ENCODE measurements at places on chromosomes 7 and 10. TPM values are rescaled to one million over a fixed set of nuclear protein-coding genes. Genes with fewer than 3 reads are reported as not detected.

CPED1 gene
- total RNA-seq: 6.1 TPM

DNA sequence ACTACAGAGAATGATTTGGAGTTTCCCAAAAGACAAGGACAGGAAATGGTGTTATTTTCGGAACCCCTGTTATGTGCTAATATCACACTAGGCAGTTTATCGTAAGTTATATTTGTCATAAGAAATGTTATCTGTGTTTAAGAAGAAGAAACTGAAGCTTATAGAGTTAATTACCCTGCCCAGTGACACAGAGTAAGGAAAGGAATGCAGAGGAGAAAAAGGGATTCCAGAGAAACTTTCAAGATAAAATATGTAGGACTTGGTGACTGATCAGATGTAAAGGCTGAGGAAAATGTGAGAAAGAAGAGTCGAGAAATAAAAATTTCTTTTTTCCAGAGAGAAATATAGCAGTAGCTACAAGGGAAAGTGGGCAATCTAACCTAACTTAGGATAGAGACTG, 63.5 kb upstream of the ZNF746 start:
- DNase-seq: peak; percentile 31

NPY4R gene
- 0.53 TPM for total RNA-seq

AGR3 gene
- total RNA-seq: not detected

STOX1 gene
- total RNA-seq: 0.12 TPM

GRCh38 chr10:127983344-127984100, 76.6 kb downstream of the PTPRE start:
- no peak for DNase-seq

DNA sequence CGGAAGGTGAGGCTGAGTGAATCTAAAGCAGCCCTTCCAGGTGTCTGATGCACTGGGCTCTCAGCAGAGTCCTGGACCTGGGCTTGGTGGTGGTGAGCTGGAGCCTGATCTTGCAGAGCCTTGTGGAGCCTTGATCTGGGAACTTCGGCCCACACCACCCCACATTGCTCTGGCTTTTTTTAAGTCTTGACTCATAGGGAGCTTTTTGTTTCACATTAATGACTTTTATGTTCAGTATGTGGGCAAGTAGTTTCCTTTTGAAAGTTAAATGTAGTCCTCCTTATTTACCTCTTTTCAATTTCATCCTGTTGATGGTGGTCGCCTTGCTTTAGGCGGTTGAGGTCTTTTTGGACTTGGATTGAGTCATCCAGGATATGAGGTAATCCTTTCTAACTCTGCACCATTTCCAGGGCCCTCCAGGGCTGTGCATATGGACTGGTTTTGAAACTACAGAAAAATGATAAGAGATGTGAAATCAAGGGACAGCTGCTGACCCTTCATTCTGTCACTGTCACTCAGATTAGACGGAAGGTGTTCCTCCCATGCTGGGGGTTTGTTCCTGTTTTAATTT, 2.9 kb upstream of the NRAP start:
- peak; percentile 36 for DNase-seq

GRCh38 chr7:155713384-155713783, 68.9 kb downstream of the RBM33 start:
- no peak for DNase-seq

GRCh38 chr10:6140141-6140841, 51.5 kb downstream of the RBM17 start:
- DNase-seq: no peak

SFMBT2 gene
- 3.9 TPM for total RNA-seq

DNA sequence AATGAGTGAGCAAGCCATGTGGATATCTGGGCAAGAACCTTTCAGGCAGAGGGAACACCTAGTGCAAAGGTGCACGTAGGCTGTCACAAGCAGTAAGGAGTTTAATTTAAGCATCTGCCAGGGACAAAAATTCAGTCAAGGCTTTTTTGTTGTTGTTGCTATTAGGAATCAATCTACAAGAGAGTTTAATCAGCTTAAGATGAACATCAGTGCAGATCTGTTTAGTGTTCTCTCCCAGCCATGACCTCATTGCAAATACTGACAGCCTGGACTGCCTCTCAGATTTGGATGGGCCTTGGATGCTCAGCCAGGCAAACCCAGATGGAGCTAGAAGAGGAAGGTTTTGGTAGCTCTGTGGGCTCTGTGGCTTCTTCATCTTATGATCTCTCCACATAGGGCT, 3.3 kb upstream of the GLCCI1 start:
- no peak for DNase-seq

DNA sequence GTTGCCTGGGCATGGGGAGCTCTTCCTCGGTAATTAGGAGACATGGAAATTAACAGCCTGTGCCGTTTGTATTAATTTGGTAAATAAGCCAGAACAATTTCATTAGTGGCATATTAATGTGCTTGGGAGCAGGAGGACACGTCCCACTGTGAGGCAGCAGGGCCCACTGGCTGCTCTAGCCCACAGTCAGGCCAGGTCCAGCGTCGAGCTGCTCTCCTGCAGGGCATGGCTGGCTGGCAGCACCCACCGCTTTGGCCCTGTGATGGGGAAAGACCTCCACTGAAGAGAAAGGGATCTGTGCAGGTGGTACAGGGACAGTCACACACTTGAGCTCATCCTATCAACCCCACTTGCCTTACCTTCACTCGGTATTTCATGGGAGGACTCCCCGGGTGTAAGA, 37.5 kb upstream of the LRRC4 start:
- no peak for DNase-seq

GRCh38 chr7:64811767-64812166, 17.5 kb downstream of the ZNF138 start:
- DNase-seq: no peak

- DNase-seq: no peak
Observed at GRCh38 chr7:90503367-90503766, 33.9 kb downstream of the PTTG1IP2 start.

GRCh38 chr7:157016352-157017041, 6.0 kb upstream of the MNX1 start:
- DNase-seq: no peak

GRCh38 chr10:131943021-131943814, 38.5 kb downstream of the BNIP3 start:
- DNase-seq: no peak

DNA sequence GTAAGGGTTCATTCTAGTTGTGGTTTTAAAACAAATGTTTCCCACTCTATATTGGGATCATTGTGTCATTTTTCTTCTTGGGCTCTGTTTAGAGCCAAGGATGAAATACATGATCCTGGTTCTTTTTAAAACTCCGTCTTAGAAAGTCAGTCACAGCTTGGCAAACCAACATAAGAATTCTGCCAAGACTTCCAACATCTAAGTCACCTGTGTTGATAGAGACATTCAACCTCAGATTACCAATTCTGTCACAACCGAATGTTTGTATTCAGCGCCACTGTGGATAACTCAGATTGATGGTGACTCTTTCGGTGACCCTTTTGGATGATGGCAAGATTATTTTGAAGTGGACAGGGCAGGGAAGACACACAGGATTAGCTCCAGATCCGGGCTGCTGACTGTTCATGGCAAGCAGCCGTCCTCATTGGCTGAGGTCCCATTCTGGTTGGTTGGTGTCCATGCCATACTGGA, 255.4 kb downstream of the ARHGAP21 start:
- DNase-seq: peak; percentile 56

DNA sequence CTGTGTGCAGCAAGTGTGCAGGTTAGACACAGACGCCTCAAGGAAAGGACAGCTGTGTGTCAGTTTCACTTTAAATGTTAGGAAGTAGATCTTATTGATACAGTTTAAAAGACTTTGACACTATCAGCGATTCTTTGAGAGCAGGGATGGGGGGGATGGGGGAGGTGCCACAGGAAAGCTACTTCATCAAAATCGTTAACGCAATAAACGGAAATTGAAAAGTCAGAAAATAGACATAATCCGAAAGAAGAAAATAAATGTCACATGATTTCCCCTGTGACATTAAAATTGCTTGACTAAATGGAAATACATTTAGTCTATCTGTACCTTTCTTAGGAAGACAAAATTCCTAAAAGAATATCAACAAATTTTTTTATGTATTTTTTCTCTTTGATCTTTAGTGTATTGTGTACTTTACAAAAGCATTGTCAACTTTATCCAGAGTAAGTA, 476 bp upstream of the ZNF33B start:
- DNase-seq: no peak

DNA sequence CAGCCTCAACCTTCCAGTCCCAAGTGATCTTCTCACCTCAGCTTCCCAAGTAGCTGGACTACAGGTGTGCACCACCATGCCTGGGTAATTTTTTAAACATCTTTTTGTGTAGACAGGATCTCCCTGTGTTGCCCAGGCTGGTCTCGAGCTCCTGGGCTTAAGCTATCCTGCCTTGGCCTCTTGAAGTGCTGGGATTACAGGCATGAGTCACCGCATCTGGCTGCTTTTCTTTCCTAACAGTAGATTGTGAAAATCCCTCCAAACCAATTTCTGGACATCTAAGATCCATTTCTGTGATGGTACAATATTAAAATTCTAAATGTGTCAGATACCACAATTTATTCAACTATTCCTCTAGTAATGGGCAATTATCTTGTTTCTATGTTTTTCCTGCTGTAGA, 38.7 kb downstream of the RAB18 start:
- peak; percentile 11 for DNase-seq

- no peak for DNase-seq
Observed at GRCh38 chr10:86164174-86164774, 202.3 kb downstream of the GRID1 start.

GRCh38 chr7:77327932-77328628, 88.1 kb downstream of the GSAP start:
- DNase-seq: peak; percentile 33

DNA sequence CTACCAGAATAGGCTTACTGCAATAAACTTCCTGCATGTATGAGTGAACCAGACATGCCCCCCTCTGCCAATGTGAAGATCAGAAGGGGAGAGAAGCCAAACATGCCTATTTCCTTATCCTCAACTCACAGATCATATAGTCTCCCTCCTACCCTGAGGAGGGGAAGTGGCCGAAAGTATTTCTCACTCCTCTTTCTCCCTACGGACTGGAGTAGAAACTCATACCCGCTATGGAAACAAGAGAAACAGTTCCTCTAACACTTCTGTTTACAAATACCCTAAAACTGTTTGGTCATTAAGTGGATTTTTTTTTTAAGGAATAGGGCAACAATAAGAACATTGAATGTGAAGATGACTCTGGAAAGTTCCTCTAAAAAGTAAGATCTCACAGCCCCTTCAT, 31.4 kb downstream of the CCNJ start:
- DNase-seq: no peak

ZNF775 gene
- 6.5 TPM for total RNA-seq

- no peak for DNase-seq
Observed at GRCh38 chr10:116838143-116838725, 11.1 kb upstream of the ENO4 start.

- no peak for DNase-seq
Observed at GRCh38 chr7:45876519-45876918, 3.6 kb upstream of the CCDC201 start.

DNA sequence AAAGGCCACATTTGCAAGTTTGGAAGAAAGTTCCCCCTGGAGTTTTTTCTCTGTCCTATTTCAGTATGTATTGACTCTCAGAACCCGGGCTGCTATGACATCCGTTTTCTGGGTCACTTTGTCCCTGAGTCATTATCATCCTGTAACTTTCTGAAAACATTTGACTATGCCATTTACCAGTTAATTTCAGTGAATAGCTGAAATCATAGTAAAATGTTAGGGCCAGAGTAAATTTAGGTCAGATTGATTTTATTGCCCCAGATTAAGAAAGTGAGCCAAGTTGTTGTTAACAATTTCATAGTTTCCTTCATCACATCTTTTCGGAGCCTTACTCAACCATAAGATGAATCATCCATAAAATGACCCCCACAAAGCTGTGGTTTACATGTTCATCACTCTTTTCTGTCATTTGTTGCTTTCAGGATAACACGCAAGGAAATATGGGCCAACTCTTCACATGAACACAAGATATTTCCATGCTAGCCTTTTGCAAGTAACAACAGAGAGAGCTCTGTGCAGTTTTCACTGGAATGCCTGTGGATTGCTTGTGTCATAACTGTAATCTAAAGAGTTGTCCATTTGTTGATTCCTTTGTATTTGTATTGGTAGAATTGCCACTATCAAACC, 3.9 kb upstream of the MACC1 start:
- DNase-seq: peak; percentile 99

- DNase-seq: no peak
Observed at GRCh38 chr10:79995979-79996634, 47.2 kb upstream of the SFTPD start.

DNA sequence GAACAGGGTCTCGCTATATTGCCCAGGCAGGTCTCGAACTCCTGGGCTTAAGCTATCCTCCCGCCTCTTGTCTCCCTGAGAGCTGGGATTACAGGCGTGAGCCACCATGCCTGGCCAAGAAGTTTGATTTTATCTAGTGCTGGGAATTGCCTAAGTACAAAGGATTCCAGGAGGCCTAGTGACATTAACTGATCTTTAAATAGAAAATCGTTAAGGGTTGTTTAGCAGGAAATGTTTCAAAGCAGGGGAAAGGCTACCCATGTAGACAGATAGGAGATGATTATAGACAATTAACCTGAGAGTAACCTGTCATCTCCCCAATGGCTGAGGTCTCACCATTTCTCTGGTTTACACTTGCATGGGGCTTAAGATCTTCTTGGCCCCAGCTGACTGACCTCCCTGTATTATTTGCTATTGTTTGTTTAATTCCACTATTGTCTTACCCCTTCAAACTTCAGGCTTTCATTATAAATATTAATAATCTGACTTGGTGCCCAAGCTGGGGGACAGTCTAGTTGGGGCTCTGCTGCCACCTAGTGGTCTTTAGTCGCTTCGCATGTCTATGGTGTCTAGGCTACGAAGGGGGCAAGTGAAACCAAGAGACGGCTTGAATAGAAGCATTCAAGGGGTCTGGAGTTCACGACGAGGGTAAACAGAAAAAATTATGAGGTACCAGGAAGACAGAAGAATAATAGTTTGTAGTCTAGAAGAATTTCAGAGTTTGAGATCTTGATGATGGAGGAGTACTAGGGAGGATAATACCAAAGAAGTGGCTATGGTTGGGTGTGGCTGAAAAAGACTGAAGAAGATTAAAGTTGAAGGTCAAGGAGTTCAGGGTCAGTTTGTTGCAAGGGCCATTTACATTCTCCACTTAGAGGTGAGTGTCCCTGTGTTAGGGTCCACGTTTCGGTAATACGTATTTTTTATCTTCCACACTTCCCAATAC, 40.4 kb upstream of the BPGM start:
- DNase-seq: peak; percentile 11

FKBP6 gene
- not detected for total RNA-seq

GRCh38 chr10:12476656-12477055, 127.3 kb downstream of the CAMK1D start:
- DNase-seq: no peak

TACC2 gene
- 16.5 TPM for total RNA-seq

GRCh38 chr10:71512312-71512711, 115.6 kb downstream of the CDH23 start:
- no peak for DNase-seq

MACROH2A2 gene
- 25.6 TPM for total RNA-seq

Measured in astrocyte (in vitro differentiated cells and primary cell).